BE2C (cell line): ENCODE measurements at places on chromosomes 2 and 18.
A peak's percentile ranks its signal among the peaks of the same experiment; 100 is the strongest.

GRCh38 chr18:24930971-24931370 is 421.0 kb downstream of the ZNF521 start:
- no peak for DNase-seq

GRCh38 chr2:41927581-41928264 is 120.1 kb upstream of the PKDCC start:
- DNase-seq, result no peak

GRCh38 chr2:187679454-187679853 is 125.2 kb upstream of the TFPI start:
- no peak for DNase-seq

GRCh38 chr2:37904993-37905392 is 20.1 kb upstream of the RMDN2 start:
- no peak for DNase-seq

DNA sequence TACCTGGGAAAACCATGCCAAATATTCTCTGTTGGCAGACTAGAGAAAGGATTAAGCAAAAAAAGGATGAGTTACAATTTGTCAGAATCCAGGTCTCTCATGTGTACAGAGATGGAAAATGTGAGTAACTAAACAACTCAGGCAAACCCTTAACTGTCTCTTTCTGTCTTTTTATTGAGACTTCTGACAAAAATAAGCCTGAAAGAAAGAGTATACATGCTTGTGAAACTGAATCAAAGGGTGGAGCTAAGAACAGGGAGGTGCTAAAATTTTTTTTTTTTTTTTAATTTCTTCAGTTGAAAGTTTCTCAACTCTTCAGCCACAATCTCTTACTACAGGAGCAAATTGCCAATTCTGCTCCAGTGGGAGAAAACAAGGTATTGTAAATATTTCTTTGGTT is at the start of gene SERPINB10:
TSS of gene SERPINB10 (plus strand) at position 295 of the 400 bp plus-strand sequence. CDS start 7,553 bp downstream, outside the sequence.
- DNase-seq, result no peak

- no peak for DNase-seq
These were observed 434.6 kb upstream of the NXPH2 start for GRCh38 chr2:139214801-139215200.

- DNase-seq, result no peak
These were observed 39.0 kb upstream of the SNED1 start for GRCh38 chr2:240959214-240959940.

- no peak for DNase-seq
These were observed 513.3 kb downstream of the LRRTM4 start for GRCh38 chr2:77008853-77009252.

DNA sequence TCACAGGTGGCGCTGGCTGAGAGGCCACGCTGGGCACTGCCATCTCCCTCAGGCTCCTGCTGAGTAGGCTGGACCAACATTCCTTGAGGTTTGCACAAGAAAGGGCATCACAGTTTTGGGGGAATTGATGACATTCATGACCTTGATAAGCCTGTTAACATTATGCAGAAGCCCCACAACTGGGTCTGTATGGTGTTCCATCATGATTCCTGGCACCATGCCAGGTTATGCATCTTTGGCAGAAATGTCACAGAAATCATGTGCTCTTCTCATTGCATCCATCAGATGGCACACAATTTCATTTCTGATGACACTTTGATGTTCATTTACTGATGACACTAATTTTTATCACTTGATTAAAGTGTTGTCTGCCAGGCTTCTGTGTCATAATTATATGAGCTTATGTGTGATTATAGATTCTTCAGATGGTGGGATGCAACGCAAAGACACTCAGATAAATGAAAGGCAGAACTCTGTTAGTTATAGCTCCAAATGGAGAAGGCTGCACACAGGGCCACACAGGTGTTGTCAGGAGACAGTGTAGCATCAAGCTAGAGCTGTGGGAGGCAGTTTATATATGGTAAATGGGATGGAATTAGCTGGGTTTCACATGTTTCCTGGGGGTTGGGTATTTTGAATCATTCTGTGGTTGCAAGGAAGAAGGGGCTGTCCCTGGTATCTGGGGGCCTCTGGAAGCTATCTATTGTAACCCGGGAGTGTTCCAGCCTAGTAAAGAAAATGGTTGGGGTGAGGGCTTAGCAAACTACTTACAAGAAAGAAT is 191.3 kb downstream of the SLC39A10 start:
- DNase-seq, result peak; percentile 38

GRCh38 chr2:142310530-142310929 is 179.7 kb upstream of the LRP1B start:
- DNase-seq, result no peak
